Astrocyte of the spinal cord (primary cell): ENCODE measurements at places on chromosomes 11 and 22.

DNA sequence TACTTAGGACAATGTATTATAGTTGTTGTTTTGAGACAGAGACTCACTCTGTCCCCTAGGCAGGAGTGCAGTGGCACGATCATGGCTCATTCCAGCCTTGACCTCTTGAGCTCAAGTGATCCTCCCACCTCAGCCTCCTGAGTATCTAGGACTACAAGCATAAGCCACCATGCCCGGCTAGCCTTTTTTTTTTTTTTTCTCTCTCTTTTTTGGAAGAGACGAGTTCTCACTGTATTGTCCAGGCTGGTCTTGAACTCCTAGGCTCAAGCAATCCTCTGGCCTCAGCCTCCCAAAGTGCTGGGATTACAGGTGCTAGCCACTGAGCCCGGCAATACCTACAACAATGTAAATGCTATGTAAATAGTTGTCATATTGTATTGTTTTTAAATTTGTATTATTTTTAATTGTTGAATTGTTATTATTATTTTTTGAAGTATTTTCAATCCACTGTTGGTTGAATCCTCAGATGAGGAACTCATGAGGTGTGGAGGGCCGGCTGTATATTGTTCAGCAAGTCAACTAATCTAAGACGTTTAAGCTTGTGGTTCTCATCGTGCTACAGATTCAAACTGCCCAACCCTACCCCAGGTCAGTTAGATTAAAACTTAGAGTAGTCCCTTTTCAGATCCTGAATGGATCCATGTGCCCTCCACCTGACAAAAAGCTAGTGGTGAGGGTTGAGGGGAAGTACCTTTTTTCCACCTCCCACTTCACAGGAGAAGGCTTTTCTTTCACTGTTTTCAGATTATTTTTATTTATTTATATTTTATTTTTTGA is 11.9 kb upstream of the ZNF280A start:
- no peak for DNase-seq

- DNase-seq, result peak; percentile 20
Measured at GRCh38 chr22:27637604-27638003, 164.0 kb downstream of the MN1 start.

GRCh38 chr11:804599-804964 is 449 bp downstream of the PIDD1 start:
- DNase-seq, result no peak

- DNase-seq, result no peak
Measured at GRCh38 chr11:79044201-79044600, 396.6 kb downstream of the TENM4 start.

DNA sequence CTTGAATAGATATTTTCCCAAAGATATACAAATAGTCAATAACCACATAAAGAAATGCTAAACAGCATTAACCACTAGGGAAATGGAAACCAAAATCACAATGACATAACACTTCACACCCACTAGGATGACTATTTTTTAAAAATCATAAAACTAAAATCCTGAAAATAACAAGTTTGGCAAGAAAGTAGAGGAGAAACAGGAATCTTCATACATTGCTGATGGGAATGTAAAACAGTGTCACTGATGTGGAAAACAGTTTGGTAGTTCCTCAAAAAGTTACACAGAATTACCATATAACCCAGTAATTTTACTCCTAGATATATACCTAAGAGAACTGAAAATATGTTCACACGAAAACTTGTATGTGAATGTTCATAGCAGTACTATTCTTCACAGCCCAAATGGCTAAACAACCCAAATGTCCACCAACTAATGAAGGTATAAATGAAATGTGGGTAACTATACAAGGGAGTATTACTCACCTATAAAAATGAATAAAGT is 12.5 kb downstream of the PICALM start:
- DNase-seq, result no peak

- DNase-seq, result no peak
Measured at GRCh38 chr11:417652-418342, 3.0 kb upstream of the SIGIRR start.

- no peak for DNase-seq
Measured at GRCh38 chr11:110031171-110031570, 62.0 kb upstream of the ZC3H12C start.

- no peak for DNase-seq
Measured at GRCh38 chr22:47091246-47091651, 328.8 kb downstream of the TBC1D22A start.

DNA sequence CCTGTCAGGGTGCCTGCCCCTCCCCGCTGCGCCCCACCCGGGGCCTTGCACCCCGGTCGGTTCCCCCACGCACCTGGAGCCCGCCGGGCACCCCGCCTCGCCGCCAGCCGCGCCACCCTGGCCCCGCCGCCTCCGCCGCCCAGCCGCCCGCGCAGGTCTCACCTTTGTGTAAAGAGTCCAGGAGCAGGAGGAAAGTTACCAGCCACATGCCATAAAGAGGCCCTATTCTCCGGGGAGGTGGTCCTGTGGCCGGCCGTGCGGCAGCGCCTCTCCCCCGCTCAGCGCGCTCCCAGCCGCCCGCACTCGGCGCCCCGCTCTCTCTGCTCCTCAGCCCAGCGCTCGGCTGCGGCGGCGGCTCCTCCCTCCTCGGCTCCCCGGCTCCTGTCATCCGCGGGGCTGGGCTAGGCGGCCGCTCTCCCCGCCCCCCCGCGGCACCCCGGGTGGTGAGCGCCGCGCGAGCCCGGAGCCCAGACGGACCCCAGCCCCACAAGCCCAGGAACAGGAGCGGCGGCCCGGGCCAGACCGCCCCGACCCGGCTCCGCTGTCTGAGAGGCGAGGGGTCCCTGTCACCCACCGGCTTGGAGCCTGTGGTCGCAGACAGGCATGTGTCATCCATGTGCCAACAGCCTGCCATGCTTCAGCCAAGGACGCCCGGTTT is at the start of gene DSCAML1:
Gene DSCAML1, minus strand, starts transcription at position 345 of the 658 bp plus-strand sequence. Its CDS starts 137 bp downstream, at position 208.
- DNase-seq, result no peak

DNA sequence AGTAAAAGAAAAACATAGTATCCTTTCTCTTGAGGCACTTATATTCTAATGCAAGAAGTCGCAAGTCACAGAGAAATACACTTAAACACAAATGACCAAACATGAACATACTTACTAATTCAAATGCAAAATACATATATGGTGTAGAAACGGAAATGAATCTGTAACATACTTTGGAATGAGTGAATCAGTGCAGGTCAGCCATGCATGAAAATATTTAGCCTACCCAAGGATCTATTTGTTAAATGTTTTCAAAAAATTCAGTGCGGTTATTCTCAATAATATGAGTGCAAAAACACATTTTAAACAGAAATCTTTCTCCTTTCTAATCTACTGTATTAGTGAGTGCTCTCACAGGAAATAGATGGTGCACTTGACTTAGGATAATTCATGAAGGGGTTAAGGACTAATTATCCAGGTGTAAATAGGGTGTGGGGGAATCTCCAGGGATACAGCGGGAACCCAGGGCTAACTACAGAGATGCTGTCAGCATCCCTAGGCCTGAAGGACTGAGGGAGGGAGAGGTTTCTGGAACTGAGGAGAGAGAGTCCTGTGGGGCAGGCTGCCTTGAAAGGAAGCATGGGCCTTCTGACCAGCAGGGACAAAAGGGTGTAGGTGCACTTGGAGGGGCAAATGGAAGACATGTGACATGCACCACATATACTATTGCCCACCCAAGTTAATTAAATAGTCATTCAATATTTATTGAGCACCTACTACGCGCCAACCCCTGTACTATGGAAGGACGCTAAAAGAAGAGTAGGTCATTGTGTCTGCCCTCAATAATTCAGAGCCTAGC is 139.2 kb downstream of the MAML2 start:
- DNase-seq, result no peak

GRCh38 chr11:77100166-77101042 is 2.2 kb upstream of the OMP start:
- DNase-seq, result no peak

DNA sequence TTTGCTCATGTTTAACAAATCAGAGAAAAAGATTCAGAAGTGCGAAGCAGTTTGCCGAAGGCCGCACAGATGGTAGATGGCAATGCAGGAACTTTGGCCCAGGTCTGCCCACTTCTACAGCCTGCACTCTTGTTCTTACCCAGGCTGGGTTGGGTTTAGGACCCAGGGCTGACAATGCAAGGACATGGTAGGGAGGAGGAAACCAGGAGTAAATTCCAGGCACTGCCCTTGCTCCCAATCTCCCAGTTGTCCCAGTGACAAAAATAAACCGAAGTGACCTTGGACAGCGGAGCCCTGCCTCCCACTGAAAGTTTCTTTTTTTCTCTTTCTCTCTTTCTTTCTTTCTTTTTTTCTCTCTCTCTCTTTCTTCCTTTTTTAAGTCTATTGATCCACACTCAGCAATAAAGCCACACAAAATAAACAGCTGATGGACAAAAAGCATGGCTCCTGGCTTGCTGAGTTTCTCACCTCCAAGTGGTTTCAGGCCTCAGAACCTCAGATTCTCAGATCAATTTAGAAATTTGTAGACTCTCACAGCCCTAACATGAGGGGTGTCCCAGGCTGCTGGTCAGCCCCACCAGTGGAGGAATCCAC is 33.5 kb upstream of the FCHSD2 start:
- no peak for DNase-seq

- no peak for DNase-seq
Measured at GRCh38 chr11:121035780-121036179, 11.9 kb downstream of the TBCEL start.

- no peak for DNase-seq
Measured at GRCh38 chr11:14309425-14310192, 49.4 kb downstream of the RRAS2 start.

- no peak for DNase-seq
Measured at GRCh38 chr11:92882828-92883611, 86.4 kb upstream of the MTNR1B start.
